ENCODE measurements at places on chromosomes 3 and 15. TPM values are rescaled to one million over a fixed set of nuclear protein-coding genes. Genes with fewer than 3 reads are reported as not detected.

The MAP1A gene
- 90.5 TPM for total RNA-seq

The TPRA1 gene
- total RNA-seq = 34.2 TPM

The PPP2R3A gene
- total RNA-seq = 14.9 TPM

The IQCF5 gene
- not detected for total RNA-seq

The BUB1B gene
- total RNA-seq = 16.2 TPM

The UBE2Q2 gene
- 56.0 TPM for total RNA-seq

The EID1 gene
- 445 TPM for total RNA-seq

The PLA2G4F gene
- 0.12 TPM for total RNA-seq

The SLC30A4 gene
- total RNA-seq = 11.9 TPM

The SIDT1 gene
- not detected for total RNA-seq

The DNAH12 gene
- under 0.01 TPM for total RNA-seq

The LMOD3 gene
- not detected for total RNA-seq

The EDC3 gene
- total RNA-seq = 15.4 TPM

The ZNF662 gene
- total RNA-seq = 1.9 TPM

The SNTN gene
- not detected for total RNA-seq

The KLHL40 gene
- not detected for total RNA-seq

The GOLGA8Q gene
- 2.2 TPM for total RNA-seq

The CCDC80 gene
- total RNA-seq = 363 TPM

The TMEM207 gene
- total RNA-seq = not detected

The SEMA6D gene
- 4.5 TPM for total RNA-seq

The ARL6IP5 gene
- 103 TPM for total RNA-seq

The ST8SIA2 gene
- total RNA-seq = under 0.01 TPM

The DAZL gene
- total RNA-seq = not detected

The TIGIT gene
- total RNA-seq = not detected

The ITPKA gene
- total RNA-seq = 18.1 TPM

The GP9 gene
- total RNA-seq = not detected

The TEX55 gene
- not detected for total RNA-seq

The KNG1 gene
- total RNA-seq = not detected

The TMA7 gene
- total RNA-seq = 292 TPM

The ERICH6 gene
- not detected for total RNA-seq

The ATP6V1A gene
- 133 TPM for total RNA-seq

The CCDC13 gene
- total RNA-seq = 0.33 TPM

The BCL2A1 gene
- 4.9 TPM for total RNA-seq

The OCA2 gene
- total RNA-seq = not detected

The GPR62 gene
- total RNA-seq = 0.12 TPM

The SLC28A2 gene
- not detected for total RNA-seq

The GATM gene
- 0.44 TPM for total RNA-seq

The FBXL2 gene
- total RNA-seq = 29.0 TPM

The MFGE8 gene
- 165 TPM for total RNA-seq

The SAMMSON gene
- 0.25 TPM for total RNA-seq

The SLC9C1 gene
- total RNA-seq = 0.12 TPM

The GADL1 gene
- total RNA-seq = under 0.01 TPM

The C3orf49 gene
- not detected for total RNA-seq

The RHCG gene
- not detected for total RNA-seq

The FBXO40 gene
- total RNA-seq = under 0.01 TPM

The MOBP gene
- under 0.01 TPM for total RNA-seq

The UBAP1L gene
- 1.3 TPM for total RNA-seq
